ENCODE measurements at places on chromosomes 6 and 20.
A peak's percentile ranks its signal among the peaks of the same experiment; 100 is the strongest.

DNA sequence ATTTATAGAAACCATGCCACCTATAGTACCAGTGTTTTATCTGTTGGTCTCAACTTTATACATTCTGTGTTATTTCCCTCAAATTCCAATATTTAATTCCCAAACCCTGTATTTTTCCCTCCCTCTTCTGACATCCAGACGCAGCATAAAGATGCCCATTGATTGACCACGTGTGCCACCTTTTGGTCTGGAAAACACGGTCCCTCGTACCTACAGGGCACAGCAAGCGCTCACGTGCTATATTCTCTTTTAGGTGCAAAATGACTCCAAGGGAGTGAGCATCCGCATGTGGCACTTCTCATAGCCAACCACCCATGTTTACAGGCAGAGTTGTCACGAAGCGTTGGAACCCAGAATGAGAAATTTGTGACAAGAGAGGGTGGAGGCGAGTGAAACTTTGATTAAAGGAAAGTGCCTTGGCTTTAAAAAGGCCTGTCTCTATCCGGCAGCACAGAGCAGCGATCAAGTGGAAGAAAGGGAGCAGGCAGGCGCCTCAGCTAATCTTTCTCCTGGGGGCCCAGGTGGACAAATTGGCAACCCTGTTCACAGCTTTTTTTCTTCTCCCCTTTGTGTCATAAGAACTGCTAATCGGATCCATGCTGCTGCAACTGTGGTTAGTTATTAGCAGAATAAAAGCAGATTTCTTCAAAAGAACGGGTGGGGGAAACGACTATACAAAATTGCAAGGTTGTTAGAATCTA is 225.9 kb downstream of the TMEM242 start:
- DNase-seq = no peak

- DNase-seq = no peak
Observed at GRCh38 chr20:13996265-13996664, 949 bp downstream of the MACROD2 start.

- no peak for DNase-seq
Observed at GRCh38 chr6:127855542-127856159, 45.2 kb downstream of the THEMIS start.

- no peak for DNase-seq
Observed at GRCh38 chr6:42498473-42499128, 46.9 kb upstream of the TRERF1 start.

- DNase-seq = no peak
Observed at GRCh38 chr6:137911675-137912191, 44.7 kb downstream of the TNFAIP3 start.

- DNase-seq = no peak
Observed at GRCh38 chr6:14398953-14399352, 281.4 kb downstream of the CD83 start.

GRCh38 chr6:57247603-57248002 is 25.5 kb upstream of the RAB23 start:
- DNase-seq = no peak

GRCh38 chr6:3593161-3593560 is 136.3 kb upstream of the SLC22A23 start:
- no peak for DNase-seq

GRCh38 chr6:158244373-158244772 is 67.9 kb upstream of the TULP4 start:
- no peak for DNase-seq

DNA sequence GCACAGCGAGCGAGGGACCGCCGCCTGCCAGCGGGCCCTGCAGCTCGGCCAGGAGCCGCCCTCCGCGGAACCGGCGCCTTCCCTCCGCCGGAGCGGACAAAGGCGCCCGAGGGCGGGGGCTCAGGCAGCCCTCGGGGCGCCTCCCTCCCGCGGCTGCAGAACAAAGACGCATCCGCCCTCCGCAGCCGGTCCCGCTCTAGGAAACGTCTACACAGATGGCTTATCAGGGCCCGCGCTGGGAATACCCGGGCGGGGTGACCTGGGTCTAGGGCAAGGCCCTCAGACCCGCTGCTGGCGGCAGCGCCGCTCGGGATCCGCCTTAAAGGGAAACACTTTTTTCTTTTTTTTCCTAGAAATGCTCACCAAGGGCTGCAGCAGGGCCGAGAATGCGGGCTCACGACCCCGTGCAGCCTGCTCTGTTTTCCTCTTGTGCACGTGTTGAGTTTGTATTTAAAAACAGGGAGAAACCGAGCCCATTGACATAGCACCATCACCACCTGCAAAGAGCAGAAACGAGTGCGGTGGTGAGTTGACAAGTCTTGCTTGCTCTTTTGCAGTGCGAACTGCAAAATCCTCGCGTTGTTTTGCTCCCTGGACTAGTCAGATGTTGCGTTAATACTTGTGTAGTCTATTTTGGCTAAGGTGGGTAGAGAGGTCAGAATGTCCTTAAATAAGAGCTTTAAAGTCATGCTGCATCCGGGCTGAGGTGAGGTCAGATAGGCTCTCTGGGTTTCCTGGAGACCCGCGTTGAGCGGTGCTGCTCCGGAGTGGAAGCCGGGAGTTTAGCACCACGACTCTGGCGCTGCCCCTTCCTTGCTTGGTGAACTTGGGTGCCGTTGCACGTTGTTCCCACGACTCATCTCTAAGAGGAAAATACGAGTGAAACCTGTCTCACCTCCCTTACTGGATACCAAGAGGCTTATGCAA is 1.1 kb upstream of the RPS6KA2 start:
- peak; percentile 80 for DNase-seq

DNA sequence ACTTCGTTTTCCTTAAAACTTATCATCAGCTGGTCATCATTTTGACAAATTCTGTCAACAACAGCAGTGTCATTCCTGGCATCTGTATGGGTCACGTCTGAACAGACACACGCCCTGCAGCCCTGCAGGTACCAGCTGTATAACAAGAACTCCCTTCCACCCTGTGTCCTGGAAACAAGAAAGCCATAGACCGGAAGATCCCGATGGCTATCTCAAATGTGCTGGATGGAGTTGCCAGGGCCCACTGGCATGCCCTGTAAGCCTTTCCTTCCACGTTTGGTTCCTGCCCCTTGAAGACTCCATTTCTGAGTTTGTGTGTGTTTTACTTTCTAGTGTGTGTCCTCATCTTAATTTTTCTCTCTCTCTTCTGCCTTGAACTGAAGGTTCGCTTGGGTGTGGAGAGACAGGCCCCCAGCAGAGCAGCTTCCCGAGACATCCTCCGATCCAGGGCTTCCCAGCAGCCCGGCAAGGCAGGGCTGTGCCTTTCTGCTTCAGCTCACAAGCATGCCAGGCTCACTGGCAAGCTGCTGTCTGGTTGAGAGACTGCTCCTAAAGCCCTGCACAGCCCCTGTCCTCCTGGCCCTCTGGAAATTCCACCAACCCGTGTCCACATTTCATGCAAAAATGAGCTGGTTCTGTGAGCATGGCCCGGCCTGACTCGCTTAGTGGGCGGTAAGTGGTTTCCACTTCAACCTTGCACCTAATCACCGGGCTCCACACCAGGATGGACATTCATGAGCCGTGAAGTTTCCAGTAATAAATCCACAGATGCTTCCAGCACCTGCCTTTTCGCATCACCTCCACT is 8.7 kb downstream of the GFRA4 start:
- no peak for DNase-seq

DNA sequence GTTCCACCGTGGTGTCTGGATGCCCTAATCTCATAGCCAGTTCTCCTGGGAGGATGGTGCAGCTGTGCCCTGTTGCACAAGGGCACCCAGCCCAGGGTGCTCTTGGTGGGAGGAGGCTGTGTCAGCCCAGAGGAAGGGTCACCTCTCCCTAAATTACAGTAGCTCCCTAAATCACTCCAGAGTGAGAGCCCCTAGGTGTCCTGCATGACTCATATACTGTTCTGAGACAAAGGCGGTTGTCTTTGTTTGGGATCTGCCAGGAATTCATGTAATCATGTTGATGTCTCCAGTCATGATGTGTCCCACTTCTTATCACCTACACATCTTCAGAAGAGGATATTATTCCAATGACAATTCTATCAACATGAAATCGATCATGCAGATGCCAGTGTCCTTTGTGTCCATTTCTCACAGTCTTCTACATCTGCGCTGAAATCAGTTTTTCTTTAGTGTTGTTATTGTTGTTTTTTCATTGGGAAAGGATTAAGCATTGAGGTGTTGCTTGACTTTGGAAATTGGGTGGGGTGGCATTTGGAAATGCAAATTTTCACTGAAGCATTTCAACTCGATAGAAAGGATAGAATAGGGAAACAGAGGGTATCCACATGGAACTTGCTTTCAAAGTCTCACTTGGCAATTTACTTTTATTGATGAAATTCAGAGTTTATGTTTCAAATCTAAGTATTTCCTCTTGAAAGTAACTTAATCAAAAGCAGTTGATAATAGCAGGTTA is 19.5 kb downstream of the PERP start:
- DNase-seq = no peak

DNA sequence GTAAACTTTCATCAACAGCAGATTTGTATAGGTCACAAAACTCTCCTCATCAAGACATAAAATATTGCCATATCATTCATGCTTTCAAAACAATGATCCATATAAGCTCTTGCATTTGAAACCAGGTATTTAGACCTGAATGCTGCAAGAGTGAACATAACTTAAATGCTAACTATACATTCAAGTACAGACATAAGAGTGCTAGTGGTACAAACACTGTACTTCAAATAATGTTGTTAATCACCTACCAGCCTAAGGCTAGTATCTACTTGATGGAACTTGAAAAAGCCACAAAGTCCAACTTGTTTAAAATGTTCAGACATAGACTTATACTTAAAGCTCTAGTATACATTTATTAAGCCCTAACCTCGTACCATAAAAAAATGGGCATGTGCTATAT is 16.0 kb upstream of the GSTA2 start:
- DNase-seq = no peak

DNA sequence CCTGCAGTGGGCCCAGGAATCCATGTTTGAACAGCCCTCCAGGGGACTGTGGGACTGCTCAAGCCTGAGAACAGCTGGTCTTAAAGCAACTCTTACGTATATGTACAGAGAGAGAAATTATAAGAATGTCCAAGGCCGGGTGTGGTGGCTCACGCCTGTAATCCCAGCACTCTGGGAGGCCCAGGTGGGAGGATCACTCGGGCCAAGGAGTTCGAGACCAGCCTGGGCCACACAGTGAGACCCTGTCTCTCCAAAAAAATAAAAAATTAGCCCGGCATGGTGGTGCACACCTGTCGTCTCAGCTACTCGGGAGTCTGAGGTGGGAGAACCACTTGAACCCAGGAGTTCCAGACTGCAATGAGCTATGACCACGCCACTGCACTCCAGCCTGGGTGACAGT is 134.0 kb downstream of the DTNBP1 start:
- no peak for DNase-seq

DNA sequence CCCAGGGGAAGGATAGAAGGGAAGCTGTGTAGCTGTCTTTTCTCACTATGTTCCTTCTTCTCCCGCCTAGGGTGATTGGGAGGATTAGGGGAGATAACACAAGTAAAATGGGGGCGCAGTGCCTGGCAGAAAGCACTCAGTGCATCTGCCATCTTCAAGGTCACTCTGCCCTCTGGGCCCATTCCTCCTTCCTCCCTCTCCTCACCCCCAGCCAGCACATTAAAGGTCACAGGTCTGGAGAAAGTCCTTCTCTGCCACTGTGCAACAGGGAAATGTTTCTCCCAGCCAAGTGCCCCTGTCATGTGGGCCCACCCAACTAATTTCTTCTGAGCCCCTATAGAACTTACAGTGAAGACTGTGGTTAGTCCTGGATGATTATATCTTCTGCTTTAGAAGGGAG is 45.8 kb downstream of the CLIC5 start:
- no peak for DNase-seq

DNA sequence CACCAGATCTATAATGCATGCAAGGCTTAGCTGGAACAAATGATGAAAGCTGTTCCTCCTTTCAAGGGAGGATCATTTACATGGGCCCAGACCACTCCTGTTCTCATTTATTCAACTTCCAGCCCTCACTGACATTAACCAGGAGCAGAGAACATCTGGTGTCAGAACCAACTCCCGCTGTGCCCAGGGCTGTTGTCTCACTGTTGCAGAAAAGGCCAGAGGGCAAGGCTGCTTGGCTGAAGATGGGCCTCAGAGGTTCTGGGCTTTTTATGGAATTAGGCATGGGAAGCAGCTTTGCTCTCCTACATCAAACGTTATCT is 164.2 kb downstream of the GMPR start:
- no peak for DNase-seq

DNA sequence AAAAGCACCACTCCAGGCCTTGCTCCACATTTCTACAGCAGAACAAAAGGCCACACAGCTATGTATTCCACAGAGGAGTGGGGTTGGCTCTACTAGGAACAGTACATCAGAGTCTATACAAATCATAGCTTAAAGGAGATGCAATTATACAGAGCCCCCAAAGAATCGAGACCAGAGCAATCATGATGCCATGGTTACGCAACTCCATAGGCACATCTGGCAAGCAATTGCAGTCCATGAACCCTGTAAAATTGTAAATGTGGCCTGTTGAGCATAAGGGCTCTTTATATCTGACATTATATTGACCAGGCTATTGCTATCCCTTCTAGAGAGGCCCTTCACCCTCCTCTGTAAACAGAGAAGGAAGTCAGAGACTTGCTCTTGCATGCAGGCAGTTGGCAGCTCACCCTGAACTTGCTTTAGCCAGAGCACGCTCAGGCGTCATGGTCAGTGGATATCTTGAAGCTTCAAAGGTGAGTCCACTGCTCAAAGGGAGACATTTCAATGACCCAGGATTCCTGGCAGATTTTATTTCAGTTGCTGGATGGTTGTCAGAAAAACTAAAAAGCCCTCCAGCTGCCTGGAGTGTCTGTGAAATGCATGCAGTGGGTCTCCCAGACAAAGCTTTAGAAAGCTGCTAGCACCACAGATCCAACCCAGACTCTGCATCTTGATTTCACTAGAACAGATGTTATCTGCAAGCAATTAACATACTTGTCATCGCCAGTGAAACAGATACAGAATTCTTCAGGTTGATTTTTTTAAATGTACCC is 357.2 kb downstream of the CENPW start:
- no peak for DNase-seq

DNA sequence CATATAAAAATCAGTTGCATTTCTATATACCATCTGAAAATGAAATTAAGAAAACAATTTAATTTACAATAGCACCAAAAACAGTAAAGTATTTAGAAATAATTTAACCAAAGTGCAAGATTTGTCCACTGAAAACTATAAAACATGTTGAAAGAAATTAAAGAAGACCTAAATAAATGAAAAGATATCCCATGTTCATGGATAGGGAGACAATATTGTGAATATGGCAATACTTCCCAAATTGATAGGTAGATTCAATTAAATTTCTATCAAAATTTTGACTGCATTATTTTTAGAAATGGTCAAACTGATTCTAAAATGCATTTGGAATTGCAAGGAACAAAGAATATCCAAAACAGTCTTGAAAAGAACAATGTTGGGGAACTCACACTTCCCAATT is 17.6 kb upstream of the POU3F2 start:
- no peak for DNase-seq

- DNase-seq = no peak
Observed at GRCh38 chr6:12049165-12049564, 37.1 kb downstream of the HIVEP1 start.

GRCh38 chr6:117311726-117312125 is 46.4 kb downstream of the VGLL2 start:
- no peak for DNase-seq

Data from adrenal gland (tissue), 19 donors.